ENCODE measurements at places on chromosomes 16 and 17.

DNA sequence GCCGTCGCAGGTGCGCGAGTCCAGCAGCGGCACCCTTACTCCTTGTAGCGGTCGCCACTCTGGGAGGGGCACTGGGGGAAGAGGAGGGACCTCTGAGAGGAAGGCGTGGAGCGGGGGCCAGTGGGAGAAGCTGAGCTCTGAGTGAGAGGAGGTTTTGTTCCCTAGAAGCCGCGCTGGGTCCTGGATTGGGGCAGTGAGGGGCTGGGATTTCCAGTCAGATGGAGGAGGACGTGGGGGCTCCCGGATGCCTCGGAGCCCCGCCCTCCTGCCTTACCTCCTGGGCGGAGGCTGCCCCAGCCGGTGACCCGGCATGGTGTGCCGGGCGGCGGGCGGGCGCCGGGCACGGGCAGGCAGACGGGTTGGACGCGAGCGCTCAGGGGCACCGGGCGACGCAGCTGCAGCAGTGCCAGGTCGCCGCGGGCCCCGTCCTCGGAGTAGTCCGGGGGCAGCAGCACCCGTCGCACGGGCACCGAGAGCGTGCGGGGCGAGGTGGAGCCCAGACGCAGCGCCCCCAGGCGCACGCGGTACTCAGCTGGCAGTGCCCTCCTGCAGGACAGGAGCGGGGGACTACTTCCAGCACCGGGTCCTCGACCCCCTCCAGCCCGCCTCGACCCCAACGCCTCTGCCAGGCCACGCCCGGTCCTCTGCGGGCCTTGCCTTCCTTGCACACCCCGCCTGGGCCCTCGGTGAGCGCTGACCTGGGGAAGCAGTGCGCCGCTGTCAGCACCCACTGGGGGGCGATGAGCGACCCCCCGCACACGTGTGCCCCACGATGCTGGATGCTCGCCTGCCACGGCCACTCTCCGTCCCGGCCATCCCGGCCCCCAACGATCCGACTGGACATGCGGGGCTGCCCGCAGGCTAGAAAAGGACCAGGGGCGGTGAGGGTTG lies 2.0 kb downstream of the PRSS33 start:
- no peak for DNase-seq

GRCh38 chr17:15954222-15954621 lies 9.3 kb downstream of the ADORA2B start:
- DNase-seq = no peak

GRCh38 chr16:23523321-23523720 lies 13.0 kb upstream of the GGA2 start:
- no peak for DNase-seq

- no peak for DNase-seq
Observed at GRCh38 chr16:15900901-15901500, 12.6 kb upstream of the CEP20 start.

- DNase-seq = no peak
Observed at GRCh38 chr17:81741049-81741593, 29.0 kb downstream of the SLC25A10 start.

DNA sequence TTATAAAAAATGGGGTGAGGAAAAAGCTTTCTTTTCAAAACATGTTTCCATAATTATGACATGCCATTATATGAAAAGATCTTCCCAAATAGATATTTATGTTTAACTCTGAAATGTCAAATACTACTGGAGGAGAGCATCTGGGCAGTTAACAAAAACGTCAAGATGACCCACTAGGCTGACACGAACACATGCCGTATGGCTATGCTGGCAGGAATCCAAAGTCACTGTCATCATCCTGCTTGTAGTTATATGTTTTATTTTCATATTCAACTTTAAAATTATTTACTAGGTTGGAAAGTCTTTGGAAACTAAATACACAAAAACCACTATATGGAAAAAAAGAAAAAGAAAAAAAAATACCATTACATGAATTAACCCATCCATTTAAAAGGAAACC lies 27.3 kb downstream of the ANKFY1 start:
- no peak for DNase-seq

DNA sequence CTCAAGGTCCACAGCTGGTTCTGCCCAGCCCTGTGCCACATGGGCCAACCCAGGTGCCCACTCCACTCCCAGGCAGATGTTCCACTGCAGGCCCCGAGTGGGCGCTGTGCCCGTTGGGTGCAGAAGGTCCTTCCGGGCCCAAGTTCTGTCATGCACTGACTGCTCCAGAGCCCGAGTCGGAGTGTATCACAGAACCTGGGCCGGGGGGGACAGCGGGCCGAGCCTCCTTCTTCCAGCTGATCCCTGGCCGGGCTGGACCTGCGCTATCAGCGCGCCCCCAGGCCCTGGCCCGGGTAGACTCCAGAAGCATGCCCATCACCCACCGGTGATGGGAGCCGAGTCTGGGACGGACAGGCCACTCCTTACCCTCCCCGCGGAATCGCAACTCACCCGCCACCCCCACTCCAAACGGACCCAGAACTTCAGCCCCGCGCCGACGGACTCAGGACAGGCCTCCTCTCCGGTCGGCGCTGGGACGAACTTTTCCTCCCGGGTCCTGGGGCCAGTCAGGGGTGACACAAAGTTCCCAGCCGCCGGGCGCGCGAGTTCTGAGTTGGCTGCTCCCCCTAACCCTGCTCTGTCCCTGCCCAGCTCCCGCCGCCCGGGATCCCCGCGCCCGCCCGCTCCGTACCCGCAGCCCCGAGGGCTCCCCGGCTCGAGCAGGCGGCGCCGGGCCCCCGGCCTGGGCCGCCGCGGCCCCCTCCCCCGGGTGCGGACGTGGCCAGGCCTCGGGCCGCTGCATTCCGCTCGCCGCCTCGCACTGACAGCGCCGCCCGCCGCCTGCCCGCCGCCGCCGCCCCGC lies at the start of gene COPZ2:
COPZ2 (minus strand) TSS at position 762 of the 802 bp plus-strand sequence; CDS start at position 742, 20 bp downstream.
- no peak for DNase-seq

GRCh38 chr17:10657879-10658278 lies 770 bp upstream of the MYH3 start:
- DNase-seq = no peak

- no peak for DNase-seq
Observed at GRCh38 chr17:73591296-73592078, 52.8 kb downstream of the SDK2 start.

DNA sequence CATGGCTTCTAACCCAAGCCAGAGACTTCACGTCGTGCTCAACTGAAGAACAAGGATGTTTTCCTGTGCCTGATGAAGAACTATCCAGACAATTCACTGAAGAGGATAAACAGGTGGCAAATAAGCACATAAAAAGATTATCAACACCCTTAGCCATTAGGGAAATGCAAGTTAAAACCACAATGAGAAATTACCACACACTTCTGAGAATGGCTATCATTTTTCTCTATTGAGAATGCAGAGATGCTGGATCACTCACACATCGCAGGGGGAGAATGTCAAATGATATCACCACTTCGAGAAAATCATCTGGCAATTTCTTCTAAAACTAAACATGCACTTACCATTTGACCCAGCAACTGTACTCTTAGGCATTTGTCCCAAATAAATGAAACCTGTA lies 162.8 kb downstream of the IRX3 start:
- no peak for DNase-seq

DNA sequence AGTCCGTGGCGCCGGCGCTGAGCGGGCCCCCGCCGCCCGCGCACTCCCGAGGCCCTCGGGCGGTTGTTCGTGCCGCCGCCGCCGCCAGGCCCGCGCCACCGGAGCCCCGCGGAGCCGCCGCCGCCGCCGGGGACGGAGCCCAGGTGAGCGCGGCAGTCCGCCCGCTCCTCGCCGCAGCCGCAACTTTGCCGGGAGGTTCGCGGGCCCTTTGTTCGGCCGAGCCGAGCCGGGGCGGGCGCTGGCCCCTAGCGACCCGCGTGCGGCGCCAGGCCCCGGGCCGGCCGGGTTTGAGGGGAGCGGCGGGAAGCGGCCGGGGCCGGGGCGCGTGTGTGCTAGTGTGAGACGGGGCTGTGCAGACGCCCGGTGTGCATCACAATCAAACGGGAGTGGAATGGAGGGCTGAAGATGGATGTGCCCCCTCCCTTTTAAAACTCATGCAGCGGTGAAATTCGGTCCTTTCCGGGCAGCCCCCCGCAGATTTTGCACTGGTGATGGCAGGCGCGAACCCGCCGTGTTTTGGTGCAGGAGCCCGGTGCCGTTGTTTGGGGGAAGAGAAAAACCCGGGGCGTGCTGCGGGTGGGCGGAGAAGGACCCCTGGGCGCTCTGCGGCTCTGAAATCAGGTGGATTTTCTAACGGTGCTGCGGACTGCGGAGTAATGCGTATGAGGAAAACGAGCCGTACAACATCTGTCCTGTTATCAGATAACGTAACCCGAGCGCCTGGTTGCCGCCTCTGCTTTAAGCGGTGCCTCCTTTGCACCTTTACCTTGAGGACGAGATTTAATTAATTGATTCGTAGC lies 823 bp downstream of the TNRC6C start:
- DNase-seq = no peak

GRCh38 chr17:69192754-69193153 lies 35.9 kb downstream of the ABCA10 start:
- no peak for DNase-seq

GRCh38 chr17:30228011-30228410 lies 7.5 kb downstream of the SLC6A4 start:
- DNase-seq = no peak

- DNase-seq = no peak
Observed at GRCh38 chr17:68195667-68196393, 52.0 kb upstream of the AMZ2 start.

GRCh38 chr17:77258638-77259037 lies 117.9 kb downstream of the SEC14L1 start:
- DNase-seq = no peak

- DNase-seq = no peak
Observed at GRCh38 chr17:63840591-63841349, 1.7 kb downstream of the SMARCD2 start.

DNA sequence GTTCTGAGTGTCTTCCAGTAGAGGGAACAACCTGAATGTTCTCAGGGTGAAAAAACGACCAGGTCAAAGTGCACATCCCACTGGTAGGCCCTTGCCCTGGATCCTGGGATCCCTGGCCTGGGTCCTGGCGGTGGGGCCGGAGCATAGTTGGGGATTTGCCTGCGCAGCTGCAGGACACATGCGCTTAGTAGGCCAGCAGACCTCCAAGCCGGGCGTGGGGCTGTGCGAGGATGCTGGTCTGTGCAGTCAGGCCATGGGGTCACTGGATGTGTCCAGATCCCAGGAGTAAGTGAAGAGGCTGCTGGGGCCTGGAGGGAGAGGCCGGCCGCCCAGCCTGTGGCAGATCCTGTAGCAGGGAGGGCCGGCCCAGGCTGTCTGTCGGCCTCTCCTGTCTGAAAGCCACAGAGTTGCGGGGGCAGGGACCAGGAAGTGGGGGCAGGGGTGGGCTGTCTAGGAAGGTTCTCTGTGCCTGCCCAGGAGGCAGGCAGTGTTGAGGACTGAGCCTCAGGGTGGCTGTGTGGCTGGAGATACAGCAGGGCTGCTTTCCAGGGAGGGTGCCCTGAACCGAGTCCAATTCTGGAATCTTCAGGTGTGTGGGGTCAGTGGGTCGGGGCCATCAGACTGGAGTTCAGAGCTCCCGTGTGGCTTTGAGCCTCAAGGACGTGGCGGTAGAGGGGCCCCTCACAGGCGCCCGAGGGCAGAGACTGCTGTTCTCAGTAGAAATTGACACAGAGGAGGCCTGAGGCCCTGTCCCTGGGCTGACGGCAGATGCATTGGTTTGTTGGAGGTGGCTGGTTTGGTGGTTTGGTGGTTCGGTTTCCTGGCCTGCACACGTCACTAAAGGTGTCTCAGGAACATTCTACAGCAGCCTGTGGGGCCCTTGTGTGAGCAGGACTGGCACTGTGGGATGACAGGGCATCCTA lies 17.2 kb upstream of the NUDT16L1 start:
- DNase-seq = no peak

DNA sequence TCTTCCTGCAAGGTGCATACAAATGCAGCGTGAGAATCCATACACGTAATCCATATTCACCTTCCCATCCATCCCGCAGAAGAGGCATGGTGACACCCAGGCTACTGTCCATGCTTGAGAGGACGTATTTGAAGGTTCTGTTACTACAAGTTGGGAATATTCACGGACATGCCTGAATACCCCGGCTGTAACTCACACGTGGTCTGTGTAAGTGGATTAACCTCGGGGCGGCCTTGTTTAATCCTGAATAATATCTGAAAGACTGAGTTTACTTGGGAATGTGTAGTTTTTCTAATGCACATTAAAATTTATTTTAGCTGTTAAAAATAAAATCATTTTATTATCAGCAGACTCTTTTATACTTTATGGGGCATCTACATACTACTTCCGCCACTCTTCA lies 13.1 kb downstream of the CPSF4L start:
- no peak for DNase-seq

DNA sequence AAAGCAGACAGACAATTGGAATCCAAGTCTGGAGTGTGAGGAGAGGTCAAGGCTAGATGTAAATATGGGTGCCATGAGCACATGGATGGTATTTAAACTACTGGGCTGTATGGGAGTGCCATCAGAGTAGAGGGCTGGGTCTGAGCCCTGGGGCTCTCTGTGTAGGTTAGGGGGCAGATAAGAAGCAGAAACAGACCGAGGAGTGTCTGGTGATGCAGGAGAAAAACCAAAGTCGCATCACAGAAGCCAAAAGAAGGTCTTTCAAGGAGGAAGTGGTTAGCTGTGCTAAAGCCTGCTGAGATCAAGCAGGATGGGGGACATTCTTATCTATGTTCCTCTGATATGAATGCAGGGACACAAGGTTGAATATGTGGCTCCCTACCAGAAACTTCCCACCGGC lies 1.9 kb downstream of the TSEN54 start:
- DNase-seq = no peak

- DNase-seq = no peak
Observed at GRCh38 chr17:75731086-75731715, 9.9 kb downstream of the ITGB4 start.

- no peak for DNase-seq
Observed at GRCh38 chr16:11033629-11034420, 89.5 kb downstream of the CLEC16A start.

- no peak for DNase-seq
Observed at GRCh38 chr16:24116046-24116776, 139.9 kb upstream of the CACNG3 start.

DNA sequence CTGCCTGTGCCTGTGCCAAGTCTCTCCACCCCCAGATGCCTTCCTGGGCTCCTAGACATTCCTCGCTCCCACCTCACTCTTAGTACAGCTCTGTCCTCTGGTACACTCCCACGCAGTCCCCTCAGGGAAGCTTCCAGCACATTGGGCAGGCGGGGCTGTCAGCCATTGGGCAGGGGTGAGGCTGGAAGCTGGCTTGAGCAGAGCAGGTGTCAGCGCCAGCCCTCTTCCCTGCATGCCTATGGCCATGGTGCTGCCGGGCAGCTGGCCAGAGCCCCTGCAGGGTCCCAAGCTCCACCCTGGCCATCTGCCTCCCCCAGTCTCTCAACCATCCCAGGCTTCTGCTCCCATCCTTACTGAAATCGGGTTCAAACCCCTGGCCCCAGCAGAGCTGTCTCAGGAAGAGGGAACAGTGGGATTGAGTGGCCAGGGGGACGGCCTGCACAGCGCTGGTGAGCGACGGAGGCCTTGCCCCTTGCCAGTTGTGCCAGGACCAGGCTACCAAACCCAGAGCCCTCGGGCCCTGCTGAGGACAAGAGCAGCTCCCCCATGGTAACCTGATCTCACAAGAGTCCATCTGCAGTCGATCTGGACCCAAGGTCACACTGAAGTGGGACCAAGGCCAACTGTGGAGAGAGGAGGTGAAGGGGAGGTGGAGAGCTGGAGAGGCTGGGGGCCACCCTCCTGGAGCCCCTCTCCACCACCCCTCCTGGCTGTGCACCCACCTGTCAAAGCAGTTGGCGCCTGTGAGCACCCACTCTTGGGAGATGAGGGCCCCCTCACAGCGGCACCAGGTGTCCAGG lies 2.4 kb upstream of the B9D1 start:
- DNase-seq = no peak

GRCh38 chr16:88534638-88535190 lies 35.5 kb upstream of the ZC3H18 start:
- no peak for DNase-seq

- DNase-seq = no peak
Observed at GRCh38 chr17:76714822-76715495, 4.2 kb upstream of the MXRA7 start.
